ENCODE measurements at places on chromosomes 11 and 22. TPM values are rescaled to one million over a fixed set of nuclear protein-coding genes. Genes with fewer than 3 reads are reported as not detected.

The MS4A6A gene
- not detected for total RNA-seq

The RTN4R gene
- 21.8 TPM for total RNA-seq

The E2F8 gene
- 11.5 TPM for total RNA-seq

- no peak for DNase-seq
Measured at GRCh38 chr11:65425105-65425970, 2.7 kb downstream of the NEAT1 start.

- DNase-seq, result no peak
Measured at GRCh38 chr11:110870816-110871522, 158.7 kb upstream of the ARHGAP20 start.

DNA sequence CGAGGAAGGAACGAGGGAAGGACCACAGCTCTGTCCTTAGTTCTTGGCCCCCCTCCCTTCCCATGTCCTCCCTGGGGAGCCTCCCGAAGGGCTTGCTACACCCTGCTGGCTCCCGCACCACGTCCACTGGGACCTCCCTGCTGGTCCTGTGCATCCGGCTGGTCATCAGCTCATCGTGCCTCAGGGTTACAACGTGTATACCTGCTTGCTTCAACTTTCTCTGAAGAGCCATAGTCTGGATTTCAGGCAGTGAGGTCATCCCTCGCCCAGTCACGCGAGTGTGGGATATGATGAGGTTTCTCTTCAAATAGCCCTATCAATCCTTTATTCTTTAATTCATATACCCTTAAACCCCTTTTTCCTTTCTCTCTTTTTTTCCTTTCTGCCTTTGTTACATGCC, 21.5 kb upstream of the CECR2 start:
- DNase-seq, result no peak

DNA sequence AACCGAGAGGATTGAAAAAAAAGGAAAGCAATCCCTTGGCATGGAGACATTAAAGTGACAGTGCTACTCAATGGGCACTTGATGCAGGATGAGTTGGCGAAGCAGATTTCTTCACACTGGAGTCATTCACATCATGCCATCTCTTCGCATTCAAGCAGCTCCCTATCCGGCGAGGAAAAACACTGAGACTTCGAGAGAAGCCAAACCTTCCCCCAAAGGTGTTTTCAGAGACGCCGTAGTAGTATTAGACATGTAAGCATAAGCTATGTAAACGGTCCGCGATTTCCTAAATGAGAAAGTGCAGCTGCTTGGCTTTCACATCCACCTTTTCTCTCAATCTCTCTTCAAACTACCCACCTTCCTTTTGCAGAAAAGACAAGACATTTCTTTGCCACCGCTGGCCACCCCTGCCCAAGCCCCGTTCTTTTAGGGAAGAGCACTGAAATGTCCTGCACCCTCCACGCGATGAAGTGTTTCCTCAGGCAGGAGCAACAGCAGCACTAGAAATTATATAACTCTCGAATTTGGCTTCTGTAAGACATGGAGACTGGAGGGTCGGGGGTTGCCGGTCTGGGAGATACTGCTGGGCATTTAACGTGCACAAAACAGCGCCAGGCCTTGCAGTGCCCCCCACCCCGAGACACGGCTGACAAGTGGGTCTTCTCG, at the start of gene DLG2:
DLG2 (minus strand) TSS at position 13 of the 666 bp plus-strand sequence.
- DNase-seq, result no peak

GRCh38 chr11:134503100-134503499, 91.1 kb upstream of the B3GAT1 start:
- no peak for DNase-seq
